ENCODE measurements at places on chromosomes 7 and 10. TPM values are rescaled to one million over a fixed set of nuclear protein-coding genes. Genes with fewer than 3 reads are reported as not detected.

- no peak for DNase-seq
These were observed 178.5 kb downstream of the EBF3 start for GRCh38 chr10:129785536-129785981.

DNA sequence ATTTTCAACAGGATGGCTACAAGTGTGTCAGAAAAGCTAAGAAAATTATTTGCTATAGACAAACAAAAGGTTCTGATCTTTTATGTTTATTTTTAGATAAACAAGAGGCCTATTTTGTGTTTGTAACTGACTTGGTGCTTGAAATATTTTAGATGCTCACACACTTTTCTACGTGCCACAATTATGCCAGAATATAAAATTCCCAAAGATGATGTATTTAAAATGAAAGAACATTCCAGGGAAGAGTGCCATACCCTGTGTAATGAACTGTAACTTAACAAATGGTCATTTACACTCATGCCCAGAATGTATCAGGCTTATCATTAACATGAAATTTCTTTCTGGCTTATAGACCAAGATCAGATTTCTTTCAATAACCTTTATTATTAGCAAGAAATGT is 144.9 kb upstream of the MTPN start:
- DNase-seq = no peak

GRCh38 chr10:84999929-85000328 is 671.5 kb downstream of the CCSER2 start:
- no peak for DNase-seq

- no peak for DNase-seq
These were observed 156.0 kb upstream of the NFE2L3 start for GRCh38 chr7:25996006-25996408.

GRCh38 chr7:17194656-17195055 is 103.8 kb upstream of the AHR start:
- DNase-seq = no peak

GPR22 gene
- total RNA-seq = not detected

GRCh38 chr7:131031099-131031868 is 296.4 kb upstream of the MKLN1 start:
- no peak for DNase-seq

SEC24C gene
- total RNA-seq = 160 TPM

- DNase-seq = no peak
These were observed 137.3 kb downstream of the MAD1L1 start for GRCh38 chr7:2095436-2095835.

GRCh38 chr7:30140456-30140855 is 5.7 kb downstream of the MTURN start:
- DNase-seq = no peak

EBF3 gene
- total RNA-seq = not detected

CCDC7 gene
- total RNA-seq = 39.0 TPM

DNA sequence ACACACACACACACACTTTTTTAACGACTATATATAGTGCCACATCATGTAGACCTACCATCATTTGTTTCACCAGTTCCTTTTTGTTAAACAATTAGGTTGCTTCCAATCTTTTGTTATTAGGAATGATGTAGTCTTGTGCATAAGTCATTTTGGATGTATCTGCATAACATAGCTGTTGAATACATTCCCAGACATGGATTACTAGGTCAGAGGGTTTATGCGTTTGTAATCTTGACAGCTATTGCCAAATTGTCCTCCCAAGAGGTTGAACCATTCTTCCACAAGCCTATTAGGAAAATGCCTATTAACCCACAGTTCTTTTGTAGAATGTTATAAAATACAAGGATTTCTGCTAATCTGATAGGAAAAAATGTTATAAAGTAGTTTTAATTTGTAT is 87.3 kb downstream of the PALS2 start:
- no peak for DNase-seq

DNA sequence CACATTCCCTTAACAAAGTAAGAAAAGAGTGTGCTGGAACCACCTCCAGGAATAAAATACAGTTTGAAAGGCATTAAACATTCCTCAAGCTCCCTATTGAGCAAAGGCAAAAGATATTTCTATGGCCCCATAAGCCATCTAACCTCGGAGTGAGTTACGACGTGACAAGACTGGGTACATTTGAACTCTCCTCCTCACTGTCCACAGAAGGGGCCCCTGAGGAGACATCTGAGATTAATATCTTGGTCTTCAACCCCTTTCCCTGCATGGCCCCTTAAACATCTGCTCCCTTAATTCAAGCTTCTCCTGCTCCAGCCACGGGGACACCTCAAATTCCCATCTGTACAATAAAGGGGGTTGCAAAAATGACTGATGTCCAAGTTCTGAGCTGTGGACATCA is 526 bp downstream of the GIMAP1 start:
- no peak for DNase-seq

GRID2IP gene
- total RNA-seq = 0.39 TPM

BTBD16 gene
- total RNA-seq = not detected

ACBD7 gene
- total RNA-seq = 0.48 TPM

DNA sequence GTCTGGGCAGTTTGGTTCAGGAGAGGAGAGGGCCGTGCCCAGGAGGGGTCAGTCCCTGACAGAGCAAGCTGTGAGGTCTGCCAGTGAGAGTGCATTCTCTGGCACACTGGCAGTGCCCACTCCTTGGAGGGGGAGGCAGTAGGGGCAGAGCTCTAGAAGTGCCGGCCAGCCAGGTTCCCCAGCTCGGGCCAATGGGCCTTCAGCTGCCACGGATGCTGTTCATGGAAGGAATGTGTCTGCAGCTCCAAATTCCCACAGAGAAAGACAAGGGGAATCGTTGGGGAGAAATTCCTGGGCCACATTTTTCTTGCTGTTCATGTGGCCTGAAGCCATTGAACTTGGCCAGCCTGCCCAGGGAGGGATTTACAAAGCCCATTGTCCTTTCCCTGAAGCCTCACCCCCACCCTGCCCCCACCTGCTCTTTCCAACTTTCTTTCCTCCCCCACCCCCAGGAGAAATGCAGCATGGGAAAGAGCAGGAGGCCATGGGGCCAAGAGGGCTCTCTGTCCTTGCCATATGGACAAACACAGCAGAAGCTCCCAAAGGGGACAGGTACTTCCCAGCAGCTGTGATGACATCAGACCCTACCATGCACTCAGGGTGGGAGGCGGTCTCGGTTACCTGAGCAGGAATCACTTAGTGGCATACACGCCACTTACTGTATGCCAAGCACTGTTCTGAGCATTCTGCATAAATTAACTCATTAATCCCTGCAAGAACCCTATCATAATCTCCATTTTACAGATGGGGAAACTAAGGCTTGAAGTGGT is 70.7 kb downstream of the ARHGAP22 start:
- no peak for DNase-seq

ANKRD61 gene
- total RNA-seq = not detected

CDC14C gene
- not detected for total RNA-seq

CHAT gene
- not detected for total RNA-seq

- no peak for DNase-seq
These were observed 163.3 kb upstream of the RHEB start for GRCh38 chr7:151682831-151683614.

DNA sequence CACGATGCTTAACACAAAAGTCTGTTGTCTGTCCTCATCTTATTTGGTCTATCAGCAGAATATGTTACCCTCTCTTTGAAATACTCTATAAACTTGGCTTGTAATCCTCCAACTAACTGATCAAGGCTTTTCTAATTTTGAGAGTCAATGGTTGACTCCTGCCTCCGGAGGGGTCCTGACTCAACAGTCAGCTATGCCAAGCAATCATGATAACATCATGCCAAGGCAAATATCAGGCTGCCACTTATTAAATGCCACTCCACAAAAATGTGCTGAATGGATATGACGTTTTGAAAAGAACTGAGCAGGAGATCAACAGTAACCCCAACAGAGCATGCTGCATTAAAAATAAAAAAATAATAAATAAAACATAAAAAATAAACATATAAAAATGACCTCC is 116.1 kb downstream of the PARD3 start:
- no peak for DNase-seq

DNA sequence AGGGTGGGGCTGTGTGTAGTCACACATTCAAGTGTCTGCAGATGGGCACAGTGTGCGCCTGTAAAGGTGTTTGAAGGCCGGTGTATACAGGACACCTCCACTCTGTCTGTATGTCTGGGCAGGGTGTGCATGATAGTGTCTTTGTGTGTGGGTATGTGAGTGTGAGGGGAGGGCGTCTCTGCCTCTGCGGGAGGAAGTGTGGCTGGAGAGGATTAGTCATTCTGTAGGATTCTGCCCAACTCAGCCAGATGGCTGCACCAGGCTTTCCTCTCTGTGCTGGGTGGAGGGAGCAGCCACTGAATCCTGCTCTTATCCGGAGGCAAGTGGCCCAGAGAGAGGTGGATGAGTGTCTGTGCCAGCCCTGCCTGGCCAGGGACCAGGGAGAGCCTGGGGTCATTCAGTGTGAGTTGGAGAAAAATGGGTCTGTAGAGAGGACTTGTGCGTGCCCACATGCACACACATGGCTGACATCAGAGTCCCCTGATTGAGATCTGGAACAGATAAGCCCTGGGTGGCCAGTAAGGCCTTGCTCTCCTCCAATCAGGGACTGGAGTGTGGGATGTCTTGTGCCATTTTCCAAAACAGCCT is 1.7 kb downstream of the SFXN3 start:
- DNase-seq = peak; percentile 62

DNA sequence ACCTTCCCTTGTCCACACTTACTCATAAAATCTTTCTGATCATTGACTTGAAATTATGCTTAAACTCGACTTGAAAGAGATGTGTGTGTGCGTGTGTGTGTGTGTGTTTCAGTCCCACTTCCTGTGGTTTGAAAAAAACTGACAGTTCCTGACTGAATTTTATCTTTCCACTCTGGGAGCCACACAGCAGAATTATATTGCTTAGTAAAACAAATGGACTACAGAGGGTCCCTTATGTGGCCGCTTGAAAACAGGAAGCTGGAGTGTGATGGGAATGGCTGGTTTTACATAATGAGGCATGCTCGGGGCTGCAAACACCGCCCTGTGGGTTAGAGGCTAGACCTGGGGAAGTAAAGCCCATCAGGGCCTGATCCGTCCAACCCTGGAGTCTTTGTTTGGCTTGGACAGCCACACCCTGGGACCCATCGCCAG is 54.8 kb downstream of the LYZL1 start:
- DNase-seq = no peak

FGF8 gene
- not detected for total RNA-seq

AQP1 gene
- total RNA-seq = 1.4 TPM
